ENCODE measurements at places on chromosomes 13 and 19.

GRCh38 chr13:38418286-38418685 is 68.6 kb downstream of the UFM1 start:
- no peak for DNase-seq

GRCh38 chr13:33617055-33617454 is 200.9 kb upstream of the RFC3 start:
- no peak for DNase-seq

DNA sequence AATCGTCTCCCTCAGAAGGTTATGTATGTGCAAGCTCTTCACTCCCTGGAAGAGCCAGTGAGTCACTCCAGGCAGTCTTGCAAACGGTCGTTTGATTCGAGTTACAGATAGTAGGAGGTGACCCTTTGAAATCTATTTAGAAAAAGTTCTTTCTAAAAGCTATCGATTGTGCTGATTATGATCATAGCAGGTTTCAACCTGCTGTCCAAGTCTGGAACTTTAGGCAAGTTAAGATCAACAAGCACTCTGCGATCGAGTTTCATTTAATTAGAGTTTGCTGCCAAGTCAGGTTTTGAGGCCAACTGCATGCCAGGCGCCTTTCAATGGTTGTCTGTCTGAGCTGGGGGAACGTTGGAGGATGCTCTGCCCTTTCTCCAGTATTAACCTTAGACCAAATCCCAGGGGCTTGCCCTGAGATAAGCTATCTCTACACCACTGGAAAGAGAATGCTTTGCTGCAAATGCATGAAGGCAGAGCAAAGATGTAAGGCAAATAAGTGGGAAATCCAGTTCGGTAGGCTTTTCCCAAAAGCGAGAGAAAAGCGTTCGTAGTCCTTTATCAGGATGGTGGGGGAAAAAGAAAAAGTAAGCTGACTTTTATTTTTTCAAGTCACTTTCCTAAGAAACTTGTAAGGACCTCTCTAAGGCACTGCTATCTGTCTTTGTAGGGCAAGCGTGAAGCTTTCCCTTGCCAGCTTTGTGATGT is 287.5 kb downstream of the ATP8A2 start:
- DNase-seq: no peak

GRCh38 chr19:50036908-50037307 is 11.1 kb downstream of the ZNF473 start:
- DNase-seq: no peak

DNA sequence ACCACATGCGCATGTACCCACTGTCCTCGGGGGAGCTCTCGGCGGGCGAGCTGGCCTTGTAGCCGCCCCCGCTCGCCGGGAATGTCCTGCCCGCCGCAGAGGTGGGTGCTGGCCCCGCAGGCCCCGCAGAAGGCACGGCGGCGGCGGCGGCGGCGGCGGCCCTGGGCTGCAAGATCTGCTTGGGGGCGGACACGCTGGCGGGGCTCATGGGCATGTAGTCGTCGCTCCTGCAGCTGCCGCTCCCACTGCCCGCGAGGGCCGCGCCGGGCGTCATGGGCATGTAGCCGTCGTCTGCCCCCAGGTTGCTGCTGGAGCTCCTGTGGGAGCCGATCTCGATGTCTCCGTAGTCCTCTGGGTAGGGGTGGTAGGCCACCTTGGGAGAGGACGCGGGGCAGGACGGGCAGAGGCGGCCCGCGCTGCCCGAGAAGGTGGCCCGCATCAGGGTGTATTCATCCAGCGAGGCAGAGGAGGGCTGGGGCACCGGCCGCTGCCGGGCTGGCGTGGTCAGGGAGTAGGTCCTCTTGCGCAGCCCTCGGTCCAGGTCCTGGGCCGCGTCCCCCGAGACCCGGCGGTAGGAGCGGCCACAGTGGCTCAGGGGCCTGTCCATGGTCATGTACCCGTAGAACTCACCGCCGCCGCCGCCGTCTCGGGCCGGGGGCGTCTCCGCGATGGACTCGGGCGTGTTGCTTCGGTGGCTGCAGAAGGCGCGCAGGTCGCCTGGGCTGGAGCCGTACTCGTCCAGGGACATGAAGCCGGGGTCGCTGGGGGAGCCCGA is 2.4 kb downstream of the IRS2 start:
- no peak for DNase-seq

GRCh38 chr13:48043789-48044503 is 6.4 kb downstream of the NUDT15 start:
- DNase-seq: no peak

Data from suppressor macrophage (primary cell).